ENCODE measurements at places on chromosomes 5 and 9.

DNA sequence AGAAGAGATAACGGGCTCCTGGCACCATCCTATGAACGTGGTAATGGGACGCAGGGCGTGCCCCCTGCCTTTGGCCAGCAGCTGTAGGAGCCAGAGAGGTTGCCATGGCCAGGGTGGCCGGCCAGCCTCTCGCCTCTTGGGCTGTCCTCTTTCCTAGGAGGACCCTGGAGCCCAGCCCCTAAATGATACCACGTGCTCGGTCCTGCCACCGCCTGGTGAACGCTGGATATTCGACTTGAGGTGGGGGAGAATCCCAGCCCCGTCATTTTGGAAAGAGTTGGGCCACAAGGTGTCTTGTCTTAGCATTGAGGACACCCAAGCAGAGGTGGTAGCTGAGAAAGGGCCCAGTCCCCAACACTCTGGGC is 391 bp upstream of the NRG2 start:
- no peak for DNase-seq

- no peak for DNase-seq
Measured at GRCh38 chr5:168014433-168015123, 276.9 kb upstream of the WWC1 start.

DNA sequence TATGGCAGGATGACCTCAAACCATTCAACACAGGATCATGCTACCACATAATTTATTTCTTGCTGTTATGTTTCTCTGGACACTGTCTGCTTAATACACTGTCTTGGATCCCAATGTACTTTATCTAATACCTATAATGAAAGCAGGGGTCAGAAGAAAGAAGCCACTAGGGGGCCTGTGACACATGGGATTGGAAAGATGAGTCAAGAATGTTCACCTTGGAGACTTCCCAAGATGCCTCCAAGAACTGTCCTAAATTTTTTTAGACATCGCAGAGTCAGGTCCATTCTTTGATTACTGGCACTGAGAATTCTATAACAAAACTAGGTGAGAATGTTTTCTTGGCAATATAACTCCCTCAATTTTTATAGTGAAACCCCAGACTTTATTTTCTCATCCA is 305.8 kb upstream of the SMARCA2 start:
- no peak for DNase-seq

DNA sequence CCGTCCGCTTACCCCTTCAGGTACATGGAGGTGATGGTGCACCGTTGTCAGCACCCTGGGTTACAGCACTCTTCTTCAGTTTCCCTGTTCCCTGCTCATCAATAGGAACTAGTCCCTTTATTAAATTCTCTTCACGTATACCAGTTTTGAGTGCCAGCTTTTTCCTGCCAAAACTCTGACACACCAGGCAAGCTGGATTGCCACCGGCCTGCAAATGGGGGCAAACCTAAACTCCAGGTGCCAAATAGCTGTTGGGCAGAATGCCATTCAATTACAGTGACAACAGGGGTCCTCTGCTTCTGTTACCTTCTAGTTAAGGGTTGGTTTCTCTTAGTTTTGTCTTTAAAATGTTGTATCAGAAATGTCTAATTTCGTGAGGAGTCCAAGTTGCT is 400.4 kb downstream of the OSTF1 start:
- no peak for DNase-seq

- DNase-seq: no peak
Measured at GRCh38 chr9:122220673-122221182, 8.0 kb downstream of the LHX6 start.

All from C1 segment of cervical spinal cord (tissue), 14 donors.